DMS153 (cell line): ENCODE measurements at places on chromosomes 6 and 20.

GRCh38 chr6:42378536-42378935 lies 73.2 kb downstream of the TRERF1 start:
- DNase-seq = no peak

DNA sequence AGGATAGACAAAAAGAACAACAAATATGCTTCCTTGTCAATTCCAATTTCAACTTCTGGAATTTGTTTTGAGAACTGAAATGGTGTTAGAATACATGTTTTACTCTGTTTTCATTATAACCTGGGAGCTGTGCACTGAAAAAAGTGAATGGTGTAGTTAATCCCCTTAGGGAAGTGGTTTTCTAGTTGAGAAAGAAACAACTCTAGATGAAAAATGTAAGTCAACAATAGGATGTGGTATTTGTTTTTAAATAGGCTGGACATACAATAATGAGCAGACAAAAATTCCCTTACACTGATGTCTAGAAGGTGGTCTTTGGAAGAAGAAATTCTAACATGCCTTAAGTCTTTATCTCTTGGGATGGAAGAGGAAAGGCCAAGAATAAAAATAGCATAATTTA lies 59.9 kb upstream of the TINAG start:
- DNase-seq = no peak

DNA sequence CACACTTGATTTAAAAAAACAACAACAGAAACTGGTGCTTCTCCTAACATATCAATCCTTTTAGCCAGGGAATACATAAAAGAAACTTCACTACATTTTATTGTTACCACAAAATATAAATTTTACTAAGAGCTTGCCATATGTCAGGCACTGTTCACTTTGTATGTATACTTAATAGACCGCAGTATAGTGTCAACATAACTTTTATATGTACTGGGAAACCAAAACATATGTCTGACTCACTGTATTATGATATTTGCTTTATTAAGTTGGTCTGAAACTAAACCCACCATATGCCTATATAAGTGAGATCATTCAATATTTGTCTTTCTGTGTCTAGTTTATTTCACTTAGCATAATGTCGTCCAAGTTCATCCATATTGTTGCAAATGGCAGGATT lies 108.4 kb downstream of the KLHL32 start:
- DNase-seq = no peak

DNA sequence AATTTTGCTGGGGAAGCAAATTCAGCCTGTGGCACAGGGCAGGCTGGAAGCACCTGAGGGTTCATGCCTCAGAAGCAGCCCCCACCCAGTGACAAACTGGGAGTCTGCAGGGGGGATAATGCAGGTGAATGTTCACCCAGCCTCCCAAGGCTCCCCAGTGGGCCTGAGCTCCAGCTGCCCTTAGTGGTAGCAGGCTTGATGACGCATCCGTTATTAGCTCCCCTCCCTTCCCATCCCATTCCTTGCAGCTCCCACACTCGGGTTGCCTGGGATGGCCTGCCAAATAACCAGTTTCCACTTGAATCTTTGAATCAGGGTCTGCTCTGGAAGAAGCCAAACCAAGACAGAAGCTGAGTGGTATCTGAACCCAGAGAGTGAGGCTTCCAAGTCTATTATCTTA lies 15.8 kb downstream of the KCNK15 start:
- no peak for DNase-seq

DNA sequence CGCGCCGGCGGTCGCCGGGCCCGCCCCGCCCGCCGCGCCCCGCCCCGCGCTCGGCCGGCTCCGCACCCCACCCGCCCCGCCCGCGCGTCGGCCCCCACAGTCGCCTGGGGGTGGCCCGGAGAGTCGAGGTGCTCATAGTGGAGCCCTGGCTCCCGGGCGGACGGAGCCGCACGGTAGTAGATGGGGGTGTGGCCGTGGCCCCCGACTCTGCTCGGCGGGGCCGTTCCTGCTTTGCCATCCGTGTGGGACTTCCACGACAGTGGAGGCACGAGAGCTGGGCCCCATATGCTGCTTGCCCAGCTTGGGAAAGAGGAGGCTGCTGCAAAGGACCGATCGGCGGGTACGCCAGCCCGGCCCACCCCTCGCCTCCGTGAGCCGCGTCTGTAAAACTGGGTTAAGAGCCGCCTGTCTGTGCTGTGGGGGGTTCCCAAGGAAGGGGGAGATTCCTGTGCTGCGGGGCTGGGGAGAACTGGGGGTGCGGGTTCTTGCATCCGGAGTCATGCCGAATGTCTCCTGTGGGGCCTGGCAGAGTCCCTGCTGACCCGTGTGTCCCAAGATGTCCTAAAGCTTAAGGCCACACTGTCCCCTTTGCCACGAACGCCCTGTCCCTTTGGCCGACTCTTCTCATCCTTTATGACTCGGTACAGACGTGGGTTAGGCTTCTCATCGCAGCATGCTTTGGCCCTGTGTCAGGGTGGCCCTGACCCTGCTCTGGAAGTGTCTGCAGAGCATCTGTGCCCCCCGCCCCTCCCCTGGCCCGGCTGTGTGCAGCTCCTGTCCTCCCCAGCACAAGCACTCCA lies at the start of gene OPRL1:
OPRL1 (plus strand) TSS at position 70 of the 800 bp plus-strand sequence. CDS start 12,639 bp downstream, outside the sequence.
- DNase-seq = no peak

GRCh38 chr6:131065824-131066171 lies 2.8 kb upstream of the EPB41L2 start:
- no peak for DNase-seq

- no peak for DNase-seq
Measured at GRCh38 chr6:34388421-34388820, 4.0 kb downstream of the NUDT3 start.

- DNase-seq = no peak
Measured at GRCh38 chr20:3572151-3572550, 91.0 kb downstream of the GFRA4 start.

- peak; percentile 25 for DNase-seq
Measured at GRCh38 chr6:20403766-20404640, 2.3 kb downstream of the E2F3 start.

DNA sequence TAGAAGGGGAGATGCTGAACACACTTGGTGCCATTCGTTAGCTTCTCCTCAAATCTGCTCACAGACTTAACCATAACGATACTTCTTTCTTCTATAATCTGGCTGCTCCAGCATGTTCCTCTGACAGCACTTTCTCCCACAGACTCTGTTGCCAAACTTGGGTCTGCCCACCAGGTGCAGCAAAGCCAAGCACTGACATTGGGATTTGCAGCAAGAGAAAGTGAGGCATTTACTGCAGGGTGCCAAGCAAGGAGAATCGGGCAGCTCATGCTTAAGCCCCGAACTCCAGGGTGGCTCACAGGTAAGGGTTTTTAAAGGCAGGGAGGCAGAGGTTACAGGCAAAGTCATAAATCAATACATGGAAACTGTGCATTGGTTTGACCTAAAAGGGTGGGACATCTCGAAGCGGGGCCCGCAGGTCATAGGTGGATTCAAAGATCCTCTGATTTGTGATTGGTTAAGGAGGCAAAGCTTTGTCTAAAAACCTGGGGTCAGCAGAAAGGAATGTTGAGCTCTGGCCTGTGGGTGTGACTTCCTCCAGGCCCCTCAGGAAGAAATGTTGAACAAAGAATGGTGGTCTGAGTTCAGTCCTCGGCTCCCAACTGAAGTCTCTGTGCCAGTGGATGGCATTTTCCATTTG lies 25.1 kb upstream of the PNPLA1 start:
- DNase-seq = no peak

- no peak for DNase-seq
Measured at GRCh38 chr20:51021067-51022025, 1.6 kb downstream of the KCNG1 start.

- no peak for DNase-seq
Measured at GRCh38 chr6:28357036-28357435, 7.3 kb downstream of the ZKSCAN3 start.

DNA sequence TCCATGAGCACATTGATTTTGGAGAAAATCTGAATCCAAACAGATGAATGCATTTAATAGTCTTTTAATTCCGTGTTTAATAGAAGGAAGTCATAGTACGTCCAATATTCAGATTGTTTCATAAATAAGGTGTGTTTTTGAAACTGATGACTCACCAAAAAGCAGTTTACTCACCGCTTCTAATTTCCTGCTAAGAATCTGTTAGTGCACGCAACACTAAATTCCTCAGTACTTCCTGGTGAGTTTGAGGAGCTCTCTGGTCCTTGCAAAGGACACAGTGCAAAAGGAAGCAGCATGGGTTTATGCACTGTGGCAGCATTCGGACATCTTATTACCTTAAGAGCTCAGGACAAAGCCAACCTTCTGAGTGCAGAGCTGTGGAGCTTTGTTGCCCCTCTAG lies 2.3 kb upstream of the ADGRF1 start:
- DNase-seq = peak; percentile 26

DNA sequence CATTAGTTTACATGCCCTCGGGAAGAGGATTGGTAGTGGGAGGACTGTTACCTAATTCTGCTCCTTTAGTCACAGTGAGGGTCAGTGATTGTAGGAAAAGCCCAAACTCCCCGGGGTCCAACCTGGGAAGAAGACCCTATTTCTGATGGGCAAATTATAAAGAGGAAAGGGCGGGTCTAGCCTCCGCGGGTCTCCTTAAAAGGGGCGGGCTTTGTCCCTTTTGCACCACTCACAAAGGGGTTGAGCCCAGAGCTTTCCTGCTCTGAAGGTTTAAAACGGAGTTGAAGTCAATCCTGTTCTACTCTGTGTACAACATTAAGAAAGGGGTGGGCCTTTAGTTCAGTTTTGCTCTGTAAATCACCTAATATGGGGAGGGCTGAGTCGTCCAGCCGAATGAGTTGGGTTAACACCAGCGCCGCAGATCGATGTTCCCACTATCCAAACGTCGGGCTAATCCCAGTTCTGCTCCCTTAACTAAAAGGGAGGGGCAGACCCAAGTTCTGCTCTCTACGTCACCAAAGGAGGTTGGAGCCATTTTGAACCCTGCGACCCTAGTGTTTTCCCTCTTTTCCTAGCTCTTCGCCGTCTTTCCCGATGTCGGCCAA lies 920 bp upstream of the RNF5 start:
- peak; percentile 60 for DNase-seq

- no peak for DNase-seq
Measured at GRCh38 chr6:45074439-45074838, 253.7 kb upstream of the RUNX2 start.

GRCh38 chr20:24964506-24964840 lies 15.4 kb downstream of the CST7 start:
- no peak for DNase-seq

DNA sequence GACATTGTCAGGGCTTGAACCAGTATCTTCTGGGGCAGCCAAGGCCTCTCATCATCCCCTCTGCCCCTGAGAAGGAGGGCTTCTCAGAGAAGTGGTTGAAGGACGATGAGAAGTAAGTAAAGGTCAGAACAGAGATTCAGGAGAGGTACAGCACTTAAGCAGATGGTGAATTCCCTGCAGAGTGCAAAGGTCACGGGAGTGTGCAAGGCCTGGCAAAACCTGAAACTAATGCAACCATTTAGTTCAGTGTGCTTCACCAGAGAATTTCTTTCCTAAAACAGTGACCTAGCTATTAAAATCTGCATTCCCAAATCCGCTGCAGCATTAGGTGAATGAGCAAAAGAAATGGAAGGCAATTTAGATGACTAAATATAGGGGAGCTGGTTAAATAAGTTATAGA lies 58.4 kb downstream of the TRERF1 start:
- no peak for DNase-seq

DNA sequence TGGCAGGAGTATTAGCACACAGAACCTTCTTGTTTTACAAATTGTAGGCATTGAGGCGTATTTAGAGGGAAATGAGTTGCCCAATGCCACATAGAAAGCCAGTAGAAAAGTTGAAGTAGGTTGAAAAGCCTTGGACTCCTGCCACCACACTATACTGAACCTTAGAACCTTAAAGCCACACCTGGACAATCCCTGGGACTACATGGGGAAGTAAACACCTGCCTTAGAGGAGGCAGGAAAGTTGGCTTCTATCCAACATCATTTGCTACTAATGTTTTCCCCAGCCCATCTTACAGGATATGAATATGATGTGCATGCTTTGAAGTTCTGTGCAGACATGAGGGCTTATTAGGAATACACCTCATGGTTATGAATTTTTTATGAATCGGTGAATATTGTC lies 5.3 kb upstream of the EPPIN start:
- DNase-seq = no peak

DNA sequence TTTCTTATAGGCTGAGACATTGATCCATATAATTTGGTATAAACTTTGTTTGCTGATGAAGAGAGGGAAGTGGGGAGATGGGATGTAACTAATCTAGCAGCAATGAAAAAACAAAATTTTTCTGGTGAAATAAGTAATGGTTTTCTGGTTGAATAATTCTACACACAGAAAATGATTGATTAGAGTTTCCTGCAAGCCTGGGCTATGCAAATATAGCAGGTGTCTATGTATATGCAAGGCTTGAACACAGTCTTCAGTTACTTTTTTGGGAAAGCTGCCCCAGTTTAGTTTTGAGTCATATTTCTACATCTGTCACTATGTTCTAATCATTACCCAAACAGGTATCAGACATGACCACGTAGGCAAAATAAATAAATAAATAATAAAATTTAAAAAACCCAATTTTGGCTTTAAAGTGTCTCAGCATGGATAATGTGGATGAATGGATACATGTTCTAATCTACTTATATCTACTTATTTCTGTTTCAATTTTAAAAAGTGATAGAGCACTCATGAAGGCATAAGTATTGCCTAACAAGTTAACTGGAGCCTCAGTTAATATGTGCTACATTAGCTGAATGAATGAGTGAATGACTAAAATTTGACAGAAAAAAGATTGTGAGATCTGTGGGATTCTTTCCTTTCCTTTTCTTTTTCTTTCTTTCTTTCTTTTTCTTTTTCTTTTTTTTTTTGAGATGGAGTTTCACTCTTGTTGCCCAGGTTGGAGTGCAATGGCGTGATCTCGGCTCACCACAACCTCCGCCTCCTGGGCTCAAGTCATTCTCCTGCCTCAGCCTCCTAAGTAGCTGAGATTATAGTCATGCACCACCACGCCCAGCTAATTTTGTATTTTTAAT lies 37.2 kb upstream of the TFB1M start:
- DNase-seq = no peak

GRCh38 chr6:1099264-1099663 lies 212.6 kb upstream of the FOXQ1 start:
- no peak for DNase-seq

GRCh38 chr6:36837022-36837339 lies 2.3 kb downstream of the CPNE5 start:
- no peak for DNase-seq

GRCh38 chr6:108621117-108621516 lies 60.4 kb downstream of the FOXO3 start:
- no peak for DNase-seq

- no peak for DNase-seq
Measured at GRCh38 chr20:45301824-45302271, 4.8 kb upstream of the RBPJL start.

DNA sequence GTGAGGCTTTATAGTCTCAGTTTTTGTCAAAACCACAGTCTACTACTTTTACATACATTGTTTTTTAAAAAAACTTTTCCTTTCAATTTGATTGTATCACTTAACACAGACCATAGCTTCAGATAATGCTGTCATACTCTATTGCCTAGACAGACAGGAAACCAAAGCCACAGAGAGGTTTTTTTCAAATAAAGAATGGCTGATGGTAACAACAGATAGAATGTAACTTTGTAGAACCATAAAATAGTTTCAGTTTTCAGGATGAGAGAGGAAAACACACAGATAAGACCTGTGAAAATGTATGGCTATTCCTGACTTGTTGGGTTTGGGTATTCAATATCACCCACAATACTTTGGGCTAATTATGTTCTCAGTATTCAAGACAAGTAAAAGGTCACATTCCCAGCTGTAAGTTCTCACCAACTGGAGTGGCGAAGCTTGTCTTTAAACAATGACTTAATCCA lies 94.0 kb downstream of the ADGRG6 start:
- DNase-seq = no peak
